ENCODE measurements at places on chromosomes 5 and 9.

GRCh38 chr5:58582019-58582802 is 664 bp upstream of the RAB3C start:
- DNase-seq: no peak

DNA sequence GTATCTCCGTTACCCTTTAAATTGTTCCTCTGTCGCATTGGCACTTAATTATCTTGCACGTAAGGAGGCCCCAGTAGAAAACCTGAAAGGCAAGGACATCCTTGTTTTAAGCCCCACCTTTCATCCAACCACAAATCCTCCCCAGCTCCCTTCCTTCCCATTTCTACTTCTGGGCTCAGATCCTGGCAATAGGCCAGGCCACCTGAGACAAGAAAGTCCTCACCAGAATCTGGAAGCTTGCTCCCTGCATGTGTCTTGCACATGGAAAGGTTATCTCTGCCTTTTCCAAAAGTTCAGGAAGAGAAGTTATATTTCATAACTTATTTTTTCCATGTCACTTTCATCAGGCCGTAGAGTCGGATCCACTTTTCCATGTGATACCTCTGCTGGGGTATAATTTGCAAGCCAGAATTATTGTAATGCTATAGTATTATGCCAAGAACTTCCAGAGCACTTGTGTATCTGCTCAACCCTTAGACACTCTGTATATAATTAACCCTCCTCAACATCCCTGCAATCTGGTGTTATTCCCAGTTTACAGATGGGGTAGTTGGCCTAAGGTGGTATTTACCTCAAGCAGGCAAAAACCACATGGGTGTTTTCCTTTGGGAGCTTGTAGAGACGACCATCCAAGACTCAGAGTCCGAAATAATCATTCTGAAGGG is 2.6 kb upstream of the SHB start:
- no peak for DNase-seq

- peak; percentile 6 for DNase-seq
Measured at GRCh38 chr5:133423618-133424282, 188.6 kb downstream of the FSTL4 start.

- no peak for DNase-seq
Measured at GRCh38 chr9:15977438-15977837, 424.6 kb downstream of the CCDC171 start.

DNA sequence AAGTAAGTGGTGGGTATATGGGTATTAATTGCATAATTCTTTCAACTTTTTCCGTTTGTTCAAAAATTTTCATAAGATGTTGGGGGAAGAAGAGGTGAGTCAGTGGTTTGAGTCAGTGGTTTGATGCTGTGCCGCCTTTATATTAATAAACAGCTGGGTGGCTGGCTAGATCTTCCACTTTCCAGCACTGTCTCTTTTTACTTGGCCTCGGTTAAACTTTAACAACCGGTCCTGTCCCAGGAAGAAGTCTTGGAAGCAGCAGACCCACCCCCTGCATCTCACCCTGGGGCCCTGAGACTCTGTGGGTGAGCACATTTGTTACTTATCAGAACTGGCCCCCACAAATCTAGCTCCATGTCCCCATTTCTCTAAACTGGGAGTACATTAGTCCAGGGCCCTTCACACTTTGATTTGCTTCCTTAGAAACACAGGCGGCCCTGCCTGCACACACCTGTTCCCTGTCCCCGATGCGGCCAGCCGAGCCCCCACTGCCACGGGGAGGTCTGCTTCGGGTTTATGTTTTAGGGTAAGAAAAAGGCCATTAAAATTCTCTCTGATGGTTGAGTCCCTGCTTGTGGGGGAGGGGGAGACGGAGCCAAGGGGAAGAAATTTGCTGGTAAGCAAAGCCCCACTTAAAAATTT is 90.7 kb downstream of the PTCH1 start:
- DNase-seq: no peak

GRCh38 chr5:157682257-157682656 is 10.9 kb downstream of the C5orf52 start:
- DNase-seq: no peak

GRCh38 chr5:160352308-160352707 is 18.1 kb downstream of the C1QTNF2 start:
- DNase-seq: no peak

DNA sequence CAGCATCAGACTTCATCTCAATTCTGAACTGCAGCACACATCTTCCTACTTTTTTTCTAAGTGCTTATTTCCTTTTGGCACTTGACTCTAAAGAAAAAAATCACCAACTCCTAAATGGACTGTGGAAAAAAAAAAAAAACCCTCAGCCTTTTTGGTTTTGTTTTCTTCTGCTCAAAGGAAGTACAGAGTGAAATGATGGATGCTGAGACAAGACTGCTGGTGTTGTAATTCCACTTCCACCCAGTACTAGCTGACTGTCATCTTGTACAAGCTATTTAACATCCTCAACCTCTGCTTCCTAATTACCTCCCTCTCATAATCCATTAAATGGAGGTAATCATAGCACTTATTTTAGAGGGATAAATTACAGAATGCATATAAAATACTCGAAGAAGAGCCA is 171.5 kb upstream of the GNA14 start:
- no peak for DNase-seq

DNA sequence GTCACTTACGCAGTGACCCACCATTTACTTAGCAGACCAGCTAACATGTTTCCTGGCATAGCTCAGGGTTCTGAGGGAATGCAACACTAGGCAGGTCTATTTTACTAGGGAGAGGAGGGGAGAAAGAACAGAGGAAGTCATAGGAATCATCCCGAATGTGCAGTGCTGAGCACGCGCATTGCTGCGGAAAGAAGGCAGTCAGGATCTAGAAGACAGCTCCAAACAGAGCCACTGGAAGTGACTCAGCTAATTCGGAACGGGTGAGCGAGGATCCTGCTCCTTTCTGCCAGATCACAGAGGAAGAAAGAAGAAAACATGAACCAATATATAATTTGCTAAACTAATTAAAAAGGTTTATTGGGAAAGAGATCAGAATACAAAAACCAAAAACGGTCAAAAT is 339.8 kb downstream of the EFNA5 start:
- DNase-seq: no peak

- no peak for DNase-seq
Measured at GRCh38 chr5:173888473-173889131, 453 bp downstream of the CPEB4 start.

- no peak for DNase-seq
Measured at GRCh38 chr9:89821081-89821480, 216.3 kb downstream of the GADD45G start.

Data from KG1 (cell line).